ENCODE measurements at places on chromosomes 3 and 15.

GRCh38 chr3:195892105-195893043 lies 16.0 kb downstream of the TNK2 start:
- DNase-seq, result no peak

DNA sequence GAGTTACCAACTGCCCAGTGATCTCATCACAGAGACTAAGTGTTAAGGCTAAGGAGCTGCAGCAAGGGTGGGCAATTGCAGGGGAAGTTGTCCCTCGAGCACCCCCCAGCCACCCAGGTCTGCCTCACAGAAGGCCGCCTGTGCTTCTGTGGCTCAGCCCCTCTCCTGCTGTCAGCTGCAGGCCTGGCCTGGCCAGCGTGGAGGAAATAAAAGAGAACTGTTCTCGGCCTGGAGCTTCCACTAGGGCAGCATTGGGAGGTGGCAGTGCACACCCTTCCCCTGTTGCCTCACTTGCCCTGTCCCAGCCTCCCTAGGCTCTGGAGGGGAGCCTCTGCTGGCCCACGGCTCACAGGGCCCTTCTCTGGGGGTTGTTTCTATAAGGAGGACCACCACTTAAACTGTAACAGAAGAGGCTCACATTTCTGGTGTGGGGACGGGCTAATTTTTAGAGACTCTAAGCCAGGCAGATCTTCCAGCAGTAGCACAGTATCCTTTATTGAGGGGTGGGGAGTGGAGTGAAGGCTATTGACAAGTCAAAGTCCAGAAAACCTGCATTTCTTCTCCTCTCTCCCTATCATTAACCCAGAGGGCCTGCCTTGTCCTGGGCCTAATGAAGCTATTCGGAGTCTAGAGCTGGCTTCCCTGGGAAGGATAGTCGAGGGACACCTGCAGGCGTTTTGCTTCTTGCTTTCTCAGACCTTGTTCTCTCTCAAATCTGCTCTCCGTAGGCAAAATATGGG lies 75.6 kb upstream of the ADPGK start:
- DNase-seq, result no peak

DNA sequence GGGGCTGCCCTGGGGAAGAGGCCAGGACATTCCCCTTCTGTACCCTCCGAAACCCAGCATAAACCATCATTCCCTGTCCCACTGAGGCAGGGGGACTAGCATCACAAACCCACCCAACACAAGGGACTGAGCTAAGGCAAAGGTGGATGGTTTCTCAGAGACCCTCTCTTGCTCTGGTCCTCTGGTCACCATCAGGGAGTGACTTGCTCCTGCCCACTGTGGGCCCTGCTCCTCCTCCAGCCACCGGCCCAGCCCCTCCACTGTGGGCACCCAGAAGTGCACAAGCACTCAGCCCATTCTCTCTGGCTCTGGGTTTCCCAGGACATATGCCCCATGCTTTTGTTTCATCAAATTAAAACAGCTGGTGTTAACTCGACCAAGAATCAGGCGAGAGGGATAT lies 44.9 kb downstream of the PTH1R start:
- no peak for DNase-seq

GRCh38 chr3:152459118-152459515 lies 190.4 kb downstream of the MBNL1 start:
- DNase-seq, result no peak

DNA sequence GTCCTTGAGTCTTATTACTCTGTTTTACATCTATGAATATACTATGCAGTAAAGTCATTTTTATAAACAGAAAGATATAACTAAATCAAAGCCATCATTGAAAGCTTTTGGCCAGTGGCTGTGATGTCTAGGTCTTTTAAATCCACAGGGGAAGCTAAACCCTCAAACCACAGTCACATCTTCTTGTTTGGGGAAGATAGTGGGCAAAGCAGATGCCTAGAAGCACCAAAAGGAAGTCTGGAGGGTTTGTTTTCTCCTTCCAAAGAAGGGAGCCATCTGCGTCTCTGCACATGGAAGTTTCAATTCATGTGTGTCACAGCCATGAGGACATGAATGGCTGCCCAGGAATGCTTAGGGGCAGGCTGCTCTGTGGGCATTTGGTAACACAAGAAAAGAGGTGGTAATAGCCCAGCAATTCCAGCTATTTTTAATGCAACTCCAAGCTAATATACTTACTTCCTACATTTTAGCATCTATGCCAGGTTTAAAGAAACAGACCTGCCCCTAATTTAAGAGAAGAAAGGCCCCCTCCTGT lies 322.2 kb downstream of the SLC9A9 start:
- no peak for DNase-seq

GRCh38 chr15:41263891-41264351 lies 32.9 kb downstream of the CHP1 start:
- DNase-seq, result no peak

DNA sequence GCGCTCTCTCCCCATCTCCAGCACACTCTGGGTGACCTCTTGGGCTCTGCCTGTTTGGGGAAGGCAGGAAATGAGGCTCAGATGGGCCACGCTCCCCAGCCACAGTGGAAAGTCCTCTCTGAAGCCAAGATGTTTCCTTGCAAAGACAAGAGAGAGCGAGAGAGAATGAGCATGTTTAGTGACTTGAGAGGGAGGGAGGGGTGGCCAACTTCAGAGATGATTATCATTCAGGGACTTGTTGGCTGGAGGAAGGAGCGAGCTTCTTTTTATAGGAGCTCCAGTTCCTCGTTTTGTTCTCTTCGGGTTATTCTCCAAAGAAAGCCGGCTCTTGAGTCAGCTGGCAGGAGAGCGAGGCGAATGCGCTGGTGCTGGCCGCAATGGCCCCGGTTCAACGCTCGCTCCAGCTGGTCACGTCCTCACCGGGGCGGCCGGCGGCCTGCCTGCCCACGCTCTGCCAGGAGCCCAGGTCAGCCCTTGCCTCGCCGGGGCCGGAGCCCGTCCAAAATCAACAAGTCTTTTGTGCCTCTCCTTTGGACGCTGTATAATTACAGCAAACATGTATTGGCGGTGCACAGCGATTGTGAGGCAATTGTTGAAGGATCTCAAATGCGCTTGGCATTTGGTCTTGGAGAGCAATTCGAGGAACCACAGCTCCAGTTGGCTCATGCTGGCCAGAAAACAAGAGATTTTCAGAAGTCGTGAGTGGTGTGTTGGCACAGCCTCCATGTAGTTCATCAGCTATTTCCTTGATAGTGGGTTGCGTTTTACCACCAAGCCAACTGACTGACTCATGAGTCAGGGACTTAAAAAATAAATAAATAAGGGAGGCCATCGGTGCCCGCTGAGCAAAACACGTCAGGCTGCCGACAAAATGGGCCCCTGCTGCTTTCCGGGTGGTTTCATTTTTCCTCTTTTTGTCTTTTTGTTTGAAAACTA lies 288.6 kb downstream of the UACA start:
- DNase-seq, result no peak

- DNase-seq, result no peak
Measured at GRCh38 chr3:65974509-65974908, 64.2 kb downstream of the MAGI1 start.

- peak; percentile 2 for DNase-seq
Measured at GRCh38 chr3:175704366-175705055, 845.4 kb downstream of the NAALADL2 start.
